ENCODE measurements at places on chromosomes 2 and 18.

- no peak for DNase-seq
Measured at GRCh38 chr18:25225151-25225550, 126.8 kb downstream of the ZNF521 start.

GRCh38 chr2:64104933-64105332 is 39.3 kb downstream of the PELI1 start:
- DNase-seq: no peak

GRCh38 chr18:46411867-46412690 is 244.9 kb downstream of the LOXHD1 start:
- no peak for DNase-seq

- DNase-seq: no peak
Measured at GRCh38 chr2:192499476-192499875, 304.7 kb upstream of the TMEFF2 start.

- DNase-seq: no peak
Measured at GRCh38 chr18:55149994-55150393, 190.7 kb upstream of the CCDC68 start.

DNA sequence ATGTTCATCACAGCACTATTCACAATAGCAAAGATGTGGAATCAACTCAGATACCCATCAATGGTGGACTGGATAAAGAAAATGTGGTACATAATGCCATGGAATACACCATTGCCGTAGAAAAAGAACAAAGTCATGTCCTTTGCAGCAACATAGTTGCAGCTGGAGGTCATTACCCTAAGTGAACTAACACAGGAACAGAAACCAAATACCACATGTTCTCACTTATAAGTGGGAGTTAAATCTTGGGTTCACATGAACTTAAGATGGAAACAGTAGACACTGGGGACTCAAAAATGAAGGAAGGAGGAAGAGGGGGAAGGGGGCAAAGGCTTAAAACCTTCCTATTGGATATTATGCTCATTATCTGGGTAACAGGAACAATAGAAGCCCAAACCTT is 228.1 kb upstream of the RAB6C start:
- no peak for DNase-seq

DNA sequence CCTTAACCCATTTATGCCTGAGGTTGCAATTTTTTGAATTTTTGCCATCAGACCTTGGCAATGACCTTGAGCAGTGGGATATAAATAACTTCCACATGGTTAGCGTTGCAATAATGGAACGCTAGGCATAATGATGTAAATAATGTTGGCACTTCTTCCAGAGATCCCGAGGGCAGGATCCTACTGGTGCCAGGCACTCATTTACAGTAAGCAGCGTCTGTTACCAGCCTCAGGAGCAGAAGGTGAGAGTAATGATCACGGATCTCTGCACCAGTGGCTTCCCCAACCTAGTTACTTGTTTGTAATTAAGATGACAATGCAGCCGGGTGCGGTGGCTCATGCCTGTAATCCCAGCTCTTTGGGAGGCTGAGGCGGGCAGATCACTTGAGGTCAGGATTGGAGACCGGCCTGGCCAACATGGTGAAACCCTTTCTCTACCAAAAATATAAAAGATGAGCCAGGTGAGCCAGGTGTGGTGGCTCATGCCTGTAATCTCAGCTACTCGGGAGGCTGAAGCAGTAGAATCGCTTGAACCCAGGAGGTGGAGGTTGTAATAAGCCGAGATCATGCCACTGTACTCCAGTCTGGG is 41.9 kb downstream of the CPO start:
- DNase-seq: no peak

DNA sequence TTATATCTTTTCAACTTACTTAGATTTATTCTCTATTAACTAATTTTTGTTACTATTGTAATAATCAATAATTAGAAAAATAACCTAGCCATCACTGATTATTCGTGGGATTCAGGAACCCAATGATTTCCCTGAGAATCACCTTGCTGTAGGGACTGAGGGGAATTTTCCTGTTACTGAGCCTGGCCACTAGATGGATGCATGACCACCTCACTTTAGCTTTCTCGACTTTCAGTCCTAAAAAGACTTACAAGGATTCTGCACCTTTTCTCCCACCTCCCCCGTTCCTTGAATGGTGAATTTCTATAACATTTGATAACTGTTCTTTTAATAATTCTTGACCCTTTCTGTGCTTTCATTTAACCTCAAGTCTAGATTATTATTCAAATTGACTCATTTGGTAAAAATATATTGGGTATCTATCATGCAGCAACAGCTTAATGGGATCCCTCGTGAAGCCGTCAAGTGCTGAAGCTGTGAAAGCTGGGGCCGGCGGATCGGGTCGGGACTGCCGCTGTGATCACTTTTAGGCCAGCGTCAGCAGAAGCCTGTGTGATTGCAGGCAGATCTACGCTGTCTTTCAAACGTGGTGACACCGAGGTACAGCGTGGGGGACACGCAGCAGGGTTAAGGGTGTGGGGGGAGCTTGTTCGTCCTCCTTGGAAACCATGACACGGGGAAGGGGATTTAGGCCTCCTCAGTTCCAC is 38.8 kb upstream of the TMEM18 start:
- no peak for DNase-seq

DNA sequence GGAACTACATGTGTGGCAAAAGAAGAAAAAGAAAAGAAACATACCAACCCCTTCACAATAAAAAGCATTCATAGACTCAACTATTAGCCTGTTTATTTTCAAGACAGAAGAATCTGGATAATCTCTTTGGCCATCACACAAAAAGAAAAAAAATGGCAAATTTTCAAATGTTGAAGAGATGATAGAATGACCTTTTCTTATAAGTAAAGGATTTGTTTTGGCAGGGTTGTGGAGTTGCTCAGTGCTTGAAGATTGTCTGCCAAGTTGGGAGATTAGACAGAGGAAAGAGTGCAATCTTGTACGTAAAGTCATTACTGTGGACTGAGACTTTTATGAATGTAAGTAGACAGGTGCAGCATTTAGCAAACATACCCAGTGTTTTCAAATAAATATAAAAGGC is 18.5 kb upstream of the FAM171B start:
- no peak for DNase-seq

- DNase-seq: no peak
Measured at GRCh38 chr2:214379227-214379626, 31.6 kb upstream of the VWC2L start.

DNA sequence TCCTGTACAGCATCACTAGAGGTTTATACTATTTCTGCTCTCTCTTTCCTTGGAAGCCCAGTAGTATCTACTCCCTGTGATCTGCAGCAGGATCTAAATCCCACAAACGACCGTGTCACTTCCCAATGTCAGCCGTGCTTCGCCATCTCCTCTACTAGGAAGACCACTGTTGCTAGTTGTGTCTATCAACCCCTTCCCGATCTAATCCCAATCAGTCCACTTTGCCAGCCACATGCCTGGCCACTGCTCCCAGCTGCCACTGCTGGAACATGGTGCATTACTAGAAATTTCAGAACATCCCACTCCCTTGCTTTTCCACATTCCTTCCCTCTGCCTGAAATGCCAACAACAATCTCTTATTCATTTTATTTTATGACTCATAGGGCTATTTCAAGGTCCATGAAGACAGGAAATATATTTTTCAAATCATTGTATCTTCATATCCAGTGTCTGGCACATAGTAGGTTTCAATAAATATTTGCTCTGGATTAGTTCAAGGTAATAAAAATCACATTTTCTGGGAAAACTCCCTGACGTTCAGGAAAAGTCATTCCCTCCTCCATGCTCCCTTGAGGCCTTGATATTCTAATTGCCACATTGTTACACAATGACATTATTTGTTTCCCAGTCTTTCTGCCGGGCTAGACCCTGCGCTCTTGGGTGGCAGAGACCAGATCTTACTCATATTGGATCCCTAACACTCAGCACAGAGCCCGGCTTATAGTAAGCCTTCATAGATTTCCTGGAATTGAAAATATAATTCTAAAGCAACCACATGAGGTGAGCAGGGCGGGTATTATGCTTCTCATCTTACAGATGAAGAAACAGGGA is 2.1 kb upstream of the TRIB2 start:
- DNase-seq: no peak

DNA sequence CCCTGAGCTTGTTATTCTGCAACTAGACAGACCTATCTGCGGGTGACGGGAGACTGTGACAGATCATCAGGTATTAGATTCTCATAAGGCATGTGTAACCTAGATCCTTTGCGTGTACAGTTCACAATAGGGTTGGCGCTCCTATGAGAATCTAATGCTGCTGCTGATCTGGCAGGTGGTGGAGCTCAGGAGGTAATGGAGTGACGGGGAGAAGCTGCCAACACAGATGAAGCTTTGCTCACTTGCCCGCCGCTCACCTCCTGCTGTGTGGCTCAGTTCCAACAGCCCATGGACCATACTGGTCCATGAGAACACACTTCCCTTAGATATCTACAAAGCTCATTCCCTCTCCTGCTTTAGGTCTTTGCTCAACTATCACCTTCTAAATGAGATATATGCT is 198.2 kb upstream of the SMAD7 start:
- no peak for DNase-seq

DNA sequence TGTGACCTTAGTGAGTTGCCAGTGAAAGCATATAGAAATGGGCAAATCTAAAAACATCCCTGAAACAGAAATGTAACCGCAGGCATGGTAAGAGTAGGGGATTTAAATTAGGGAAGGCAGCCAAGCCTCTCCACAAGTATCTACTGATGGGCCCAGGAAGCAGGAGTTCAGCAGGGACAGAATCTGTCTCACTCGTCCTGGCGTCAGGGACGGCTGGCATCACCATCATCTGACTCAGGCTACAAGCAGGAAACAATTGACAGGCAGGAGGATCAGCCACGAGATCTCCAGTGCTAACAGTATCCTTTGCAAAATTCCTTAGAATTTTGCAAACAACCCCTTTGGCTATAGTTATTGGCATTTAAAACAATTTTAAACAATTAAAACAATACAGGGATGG is 61.3 kb downstream of the SMAD4 start:
- DNase-seq: no peak
